ENCODE measurements at places on chromosomes 1 and 21. TPM values are rescaled to one million over a fixed set of nuclear protein-coding genes. Genes with fewer than 3 reads are reported as not detected.

TCEA3 gene
- total RNA-seq = 9.7 TPM

- H3K27me3 ChIP-seq = peaks cover 9% of the 10 kb centered on the region
- H3K4me1 ChIP-seq = peaks cover 49% of the 10 kb centered on the region
- no peak overlapping the region for H3K27ac ChIP-seq
- H3K4me3 ChIP-seq = no peak overlapping the region
Observed at GRCh38 chr1:33268927-33269610, 12.8 kb downstream of the ZNF362 start.

- no peaks in the 10 kb centered on the region for H3K36me3 ChIP-seq
- peaks cover 20% of the 10 kb centered on the region for H3K4me1 ChIP-seq
- H3K27ac ChIP-seq = no peak overlapping the region
- no peaks in the 10 kb centered on the region for H3K27me3 ChIP-seq
- no peak overlapping the region for H3K4me3 ChIP-seq
Observed at GRCh38 chr1:42422737-42423136, 33.1 kb downstream of the ZMYND12 start.

DNA sequence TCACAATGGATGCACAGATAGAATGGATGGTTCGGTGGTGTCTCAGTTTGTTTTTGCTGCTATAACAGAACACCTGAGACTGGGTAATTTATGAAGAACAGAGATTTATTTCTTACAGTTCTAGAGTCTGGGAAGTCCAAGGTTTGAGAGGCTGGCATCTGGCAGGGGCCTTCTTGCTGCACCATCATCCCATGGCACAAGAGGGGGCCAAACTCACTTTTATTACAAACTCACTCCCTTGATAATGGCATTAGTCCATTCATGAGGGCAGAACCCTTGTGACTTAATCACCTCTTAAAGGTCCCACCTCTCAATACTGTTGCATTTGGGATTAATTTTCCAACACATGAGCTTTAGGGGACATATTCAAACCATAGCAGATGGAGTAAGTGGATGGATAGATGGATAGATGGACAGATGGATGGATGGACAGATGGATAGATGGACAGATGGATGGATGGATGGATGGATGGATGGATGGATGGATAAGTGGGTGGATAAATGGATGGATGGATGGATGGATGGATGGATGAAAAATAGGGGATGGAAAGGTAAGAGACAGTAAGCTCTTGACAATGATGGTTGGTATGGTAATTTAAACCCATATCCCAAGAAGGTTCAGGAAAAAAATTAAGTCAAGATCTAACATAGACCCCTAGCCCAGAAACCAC is 16.5 kb downstream of the CAMK2N1 start:
- DNase-seq = no peak
- peaks cover 7% of the 10 kb centered on the region for H3K27me3 ChIP-seq
- no peaks in the 10 kb centered on the region for H3K36me3 ChIP-seq
- H3K4me1 ChIP-seq = no peaks in the 10 kb centered on the region
- H3K27ac ChIP-seq = no peak overlapping the region
- no peak overlapping the region for H3K4me3 ChIP-seq

DNA sequence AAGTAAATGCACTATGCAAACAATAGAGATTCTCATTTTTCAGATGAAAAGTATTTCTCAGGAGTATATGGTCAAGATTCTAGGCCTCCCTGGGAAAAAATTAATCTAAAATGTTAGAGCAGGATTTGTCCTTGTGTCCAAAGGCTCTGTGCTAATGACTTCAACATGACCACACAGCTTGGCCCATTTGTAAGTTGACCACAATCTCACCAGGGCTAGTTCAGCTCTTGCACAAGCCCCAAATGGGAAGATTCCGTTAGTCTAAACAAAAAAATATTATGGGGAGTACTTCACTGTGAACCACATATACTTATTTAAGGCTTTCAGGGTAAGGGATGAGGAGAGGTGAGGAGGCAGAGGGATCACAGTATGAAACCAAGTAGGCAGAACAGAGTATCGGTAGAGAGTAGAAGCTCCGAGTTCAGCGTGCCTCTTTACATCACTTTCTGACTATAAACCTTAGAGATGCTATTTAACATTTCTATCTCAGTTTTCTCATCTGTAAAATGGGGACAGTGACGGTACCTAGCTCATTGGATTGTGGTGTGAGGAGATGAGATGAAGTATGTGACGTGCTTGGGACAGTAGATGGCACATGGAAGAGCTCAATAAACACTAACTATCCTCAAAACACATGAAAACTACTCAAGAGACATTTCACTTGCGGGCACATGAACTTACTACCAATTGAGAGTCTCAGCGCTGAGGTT is 37.8 kb upstream of the CTTNBP2NL start:
- H3K27ac ChIP-seq = no peak overlapping the region
- DNase-seq = no peak
- H3K36me3 ChIP-seq = peaks cover 4% of the 10 kb centered on the region
- H3K4me3 ChIP-seq = no peak overlapping the region
- H3K4me1 ChIP-seq = peaks cover 3% of the 10 kb centered on the region
- no peaks in the 10 kb centered on the region for H3K27me3 ChIP-seq

DNA sequence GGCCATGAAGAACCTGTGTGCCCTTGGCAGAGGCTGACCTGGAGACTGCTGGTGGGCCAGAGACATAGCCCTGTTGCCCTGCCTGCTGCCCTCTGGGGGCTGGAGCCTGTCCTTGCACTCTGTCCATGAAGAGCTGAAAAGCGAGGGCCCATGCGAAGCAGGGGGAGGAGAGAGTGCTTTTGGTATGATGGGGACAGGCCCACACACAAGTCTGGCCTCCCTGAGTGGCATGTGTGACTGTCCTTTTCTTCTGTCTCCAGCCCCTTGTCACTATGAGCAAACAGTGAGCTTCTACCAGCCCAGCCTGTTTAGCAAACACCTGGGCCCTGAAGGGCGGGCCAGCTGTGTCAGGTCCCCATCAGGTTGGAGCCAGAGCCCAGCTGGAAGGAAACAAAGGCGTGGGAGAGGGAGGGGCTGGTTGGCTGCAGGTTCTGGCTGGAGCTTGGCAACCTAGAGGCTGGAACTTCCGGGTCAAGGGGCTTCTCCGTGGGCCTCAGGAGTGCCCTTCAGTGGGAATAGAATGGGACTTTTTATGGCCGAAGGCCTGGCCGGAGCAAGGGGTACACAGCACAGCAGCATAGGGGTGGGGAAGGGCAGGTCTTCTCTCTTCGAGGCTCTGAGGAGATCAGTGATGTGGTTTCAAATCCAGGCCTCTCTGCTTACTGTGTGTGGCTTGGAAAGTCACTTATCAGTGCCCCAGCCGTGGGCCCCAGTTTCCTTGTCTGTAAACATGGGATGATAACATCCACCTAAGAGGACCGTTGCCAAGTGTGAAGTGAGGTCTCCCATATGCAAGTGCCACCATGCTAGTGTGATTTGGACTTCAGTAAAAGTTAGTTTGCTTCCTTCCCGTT is 14.3 kb downstream of the QSOX1 start:
- peak overlapping the region; percentile 69 for H3K4me3 ChIP-seq
- DNase-seq = peak; percentile 67
- peaks cover 14% of the 10 kb centered on the region for H3K27me3 ChIP-seq
- peaks cover 27% of the 10 kb centered on the region for H3K4me1 ChIP-seq

- no peaks in the 10 kb centered on the region for H3K4me1 ChIP-seq
- H3K4me3 ChIP-seq = no peak overlapping the region
Observed at GRCh38 chr1:198622001-198622400, 16.8 kb upstream of the PTPRC start.

GRCh38 chr1:15229707-15230131 is 17.3 kb upstream of the FHAD1 start:
- no peak overlapping the region for H3K27ac ChIP-seq
- no peak for DNase-seq
- peaks cover 3% of the 10 kb centered on the region for H3K27me3 ChIP-seq
- peaks cover 3% of the 10 kb centered on the region for H3K36me3 ChIP-seq

HES2 gene
- 0.10 TPM for total RNA-seq

GRCh38 chr1:48181669-48182367 is 40.7 kb upstream of the SLC5A9 start:
- H3K4me3 ChIP-seq = no peak overlapping the region
- peaks cover 2% of the 10 kb centered on the region for H3K27me3 ChIP-seq
- DNase-seq = no peak

- peak within 1 kb of the TSS; percentile 90 for H3K27ac ChIP-seq
- no peak for DNase-seq
- H3K4me3 ChIP-seq = peak within 1 kb of the TSS; percentile 97
- H3K4me1 ChIP-seq = peaks cover 30% of the 10 kb centered on the region
- H3K36me3 ChIP-seq = peaks cover 36% of the 10 kb centered on the region
Observed at GRCh38 chr1:155173478-155174323, at the start of gene TRIM46. TSS of gene TRIM46 (plus strand) at chr1:155173849. CDS start at chr1:155173967, 118 bp downstream.

DNA sequence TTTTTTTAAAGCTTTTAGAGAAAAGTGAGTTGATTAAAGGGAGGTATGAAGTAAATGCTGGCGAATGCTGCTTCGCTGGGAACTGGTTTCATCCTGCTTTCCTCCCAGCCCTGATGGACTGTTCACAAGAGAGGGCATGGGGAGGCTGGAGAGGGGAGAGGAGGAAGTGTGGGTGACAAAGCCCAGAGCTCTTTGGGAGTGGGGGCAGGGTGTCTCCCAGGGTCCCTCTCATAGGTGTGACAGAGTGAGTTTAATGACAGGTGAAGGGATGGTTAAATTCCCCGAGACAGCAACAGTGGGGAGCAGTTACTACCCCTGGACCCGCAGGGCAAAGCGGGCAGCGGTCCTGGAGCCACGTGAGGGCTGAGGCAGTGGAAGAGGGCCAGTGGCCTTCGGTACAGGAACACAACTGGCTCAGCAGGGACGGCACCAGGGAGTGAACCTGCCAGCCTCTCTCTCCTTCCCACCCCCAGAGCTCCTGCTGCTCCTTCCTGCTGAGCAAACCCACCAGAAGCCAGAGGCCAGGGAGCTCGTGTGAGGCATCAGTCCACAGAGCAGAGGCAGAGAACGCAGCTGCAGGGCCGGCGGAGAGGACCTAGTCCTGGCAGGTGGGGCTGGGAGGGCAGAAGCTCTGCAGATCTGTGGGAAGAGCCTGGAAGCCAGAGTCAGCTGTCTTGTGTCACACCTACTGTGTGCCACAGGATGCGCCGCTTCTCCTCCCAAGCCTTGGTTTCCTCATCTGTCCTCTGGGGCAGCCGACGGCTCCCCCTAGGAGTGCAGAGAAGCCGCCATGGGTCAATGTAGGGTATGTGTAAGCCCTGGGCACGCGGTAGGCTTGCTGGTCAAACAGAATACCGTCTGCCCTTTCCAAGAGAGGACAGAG is 20.9 kb upstream of the LRP8 start:
- no peak for DNase-seq
- no peak overlapping the region for H3K4me3 ChIP-seq
- no peak overlapping the region for H3K27ac ChIP-seq

DNA sequence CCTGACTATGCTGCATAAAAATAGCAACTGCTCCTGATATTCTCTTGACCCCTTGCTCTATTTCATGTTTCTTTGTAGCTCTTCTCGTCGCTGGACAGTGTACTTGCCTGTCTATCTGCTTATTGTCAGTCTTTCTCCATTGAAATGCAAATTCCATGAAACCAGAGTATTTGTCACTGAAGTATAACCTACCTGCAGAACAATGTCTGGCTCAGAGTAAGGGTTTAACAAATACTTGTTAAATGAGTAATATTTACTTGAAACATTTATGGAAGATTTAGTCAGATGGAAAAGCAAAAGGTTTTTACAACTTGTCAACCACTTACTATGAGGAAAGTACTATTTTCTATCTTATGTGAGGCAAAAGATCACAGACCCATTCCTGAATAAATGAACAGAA is 19.9 kb upstream of the ERICH3 start:
- peaks cover 6% of the 10 kb centered on the region for H3K4me1 ChIP-seq
- no peak overlapping the region for H3K4me3 ChIP-seq
- no peaks in the 10 kb centered on the region for H3K27me3 ChIP-seq
- H3K36me3 ChIP-seq = no peaks in the 10 kb centered on the region
- H3K27ac ChIP-seq = no peak overlapping the region

- peaks cover 5% of the 10 kb centered on the region for H3K27me3 ChIP-seq
- peak overlapping the region; percentile 51 for H3K27ac ChIP-seq
- DNase-seq = peak; percentile 16
- peak overlapping the region; percentile 99 for H3K4me3 ChIP-seq
Observed at GRCh38 chr1:111142356-111142975, 2.4 kb downstream of the CEPT1 start.

- DNase-seq = no peak
- H3K4me3 ChIP-seq = no peak overlapping the region
- peaks cover 4% of the 10 kb centered on the region for H3K27me3 ChIP-seq
- no peaks in the 10 kb centered on the region for H3K36me3 ChIP-seq
Observed at GRCh38 chr1:178536844-178537371, 24.0 kb downstream of the TEX35 start.

RNF207 gene
- total RNA-seq = not detected

TTF2 gene
- 11.1 TPM for total RNA-seq

- H3K4me1 ChIP-seq = peaks cover 29% of the 10 kb centered on the region
- peaks cover 3% of the 10 kb centered on the region for H3K27me3 ChIP-seq
- no peak overlapping the region for H3K4me3 ChIP-seq
Observed at GRCh38 chr1:214216779-214217178, 64.2 kb upstream of the SMYD2 start.

GPR52 gene
- total RNA-seq = 0.67 TPM

GRCh38 chr1:227577500-227577899 is 14.1 kb downstream of the ZNF678 start:
- H3K4me1 ChIP-seq = peaks cover 5% of the 10 kb centered on the region
- H3K36me3 ChIP-seq = peaks cover 8% of the 10 kb centered on the region
- DNase-seq = no peak
- H3K27ac ChIP-seq = no peak overlapping the region
- H3K4me3 ChIP-seq = no peak overlapping the region

TRIM63 gene
- total RNA-seq = not detected

SELE gene
- total RNA-seq = 14.3 TPM

DNA sequence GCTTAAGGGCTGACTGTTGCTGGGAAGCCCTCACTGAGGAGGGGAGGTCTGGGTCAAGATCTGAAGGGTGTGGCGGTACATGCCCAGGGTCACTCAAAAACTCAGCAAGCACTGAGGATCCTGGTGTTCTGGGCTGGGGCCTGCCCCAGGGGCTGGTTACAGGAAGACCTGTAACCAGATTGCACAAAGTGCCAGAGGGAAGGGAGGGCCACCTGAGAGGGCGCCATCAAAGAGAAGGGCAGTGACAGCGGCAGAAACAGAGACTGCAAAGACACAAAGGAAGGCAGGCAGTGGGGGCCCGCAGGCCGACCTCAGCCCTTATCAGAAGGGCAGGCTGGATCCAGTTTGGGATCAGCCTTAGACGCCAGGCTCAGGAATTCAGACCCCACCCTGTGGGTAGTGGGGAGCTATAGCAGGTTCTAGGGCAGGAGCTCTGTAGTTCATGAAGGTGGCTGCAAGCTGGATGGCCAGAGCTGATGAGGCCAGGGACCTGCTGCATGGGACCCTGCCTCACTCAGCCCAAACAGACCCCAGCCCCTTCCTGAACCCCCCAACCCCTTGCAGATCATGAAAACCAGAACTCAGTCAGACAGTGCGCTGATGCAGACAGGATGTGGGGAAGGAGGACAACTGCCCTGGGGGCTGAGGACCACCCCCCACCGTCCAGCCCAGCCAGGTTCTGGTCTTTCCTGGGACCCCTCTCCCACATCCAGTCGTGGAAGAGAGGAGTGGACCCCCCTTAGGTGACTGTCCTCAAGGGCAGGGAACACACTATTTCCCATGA is 3.9 kb downstream of the SH2D5 start:
- peaks cover 2% of the 10 kb centered on the region for H3K4me1 ChIP-seq
- no peak overlapping the region for H3K27ac ChIP-seq
- peaks cover 25% of the 10 kb centered on the region for H3K27me3 ChIP-seq
- no peak for DNase-seq

Measured in endothelial cell (in vitro differentiated cells).